ENCODE measurements at places on chromosomes 16 and 17.

DNA sequence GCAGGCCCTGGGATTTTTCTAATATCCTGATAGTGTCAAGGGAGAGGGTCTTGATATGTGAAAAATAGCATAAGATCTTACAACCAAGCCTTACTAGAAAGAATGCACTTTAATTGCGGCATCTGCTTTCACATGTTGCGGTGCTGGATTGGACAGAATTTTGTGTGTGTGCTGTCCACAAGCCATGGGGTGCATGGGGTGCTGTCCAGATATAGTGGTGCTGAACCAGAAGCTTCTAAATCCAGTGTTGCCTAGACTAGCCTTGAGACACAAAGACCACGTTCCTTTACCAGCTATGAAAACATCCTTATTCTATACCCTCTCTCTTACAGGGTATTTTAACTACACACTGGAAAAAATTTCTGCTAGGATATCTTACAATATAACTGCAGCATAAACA lies 244.0 kb downstream of the TMEM114 start:
- no peak for DNase-seq

DNA sequence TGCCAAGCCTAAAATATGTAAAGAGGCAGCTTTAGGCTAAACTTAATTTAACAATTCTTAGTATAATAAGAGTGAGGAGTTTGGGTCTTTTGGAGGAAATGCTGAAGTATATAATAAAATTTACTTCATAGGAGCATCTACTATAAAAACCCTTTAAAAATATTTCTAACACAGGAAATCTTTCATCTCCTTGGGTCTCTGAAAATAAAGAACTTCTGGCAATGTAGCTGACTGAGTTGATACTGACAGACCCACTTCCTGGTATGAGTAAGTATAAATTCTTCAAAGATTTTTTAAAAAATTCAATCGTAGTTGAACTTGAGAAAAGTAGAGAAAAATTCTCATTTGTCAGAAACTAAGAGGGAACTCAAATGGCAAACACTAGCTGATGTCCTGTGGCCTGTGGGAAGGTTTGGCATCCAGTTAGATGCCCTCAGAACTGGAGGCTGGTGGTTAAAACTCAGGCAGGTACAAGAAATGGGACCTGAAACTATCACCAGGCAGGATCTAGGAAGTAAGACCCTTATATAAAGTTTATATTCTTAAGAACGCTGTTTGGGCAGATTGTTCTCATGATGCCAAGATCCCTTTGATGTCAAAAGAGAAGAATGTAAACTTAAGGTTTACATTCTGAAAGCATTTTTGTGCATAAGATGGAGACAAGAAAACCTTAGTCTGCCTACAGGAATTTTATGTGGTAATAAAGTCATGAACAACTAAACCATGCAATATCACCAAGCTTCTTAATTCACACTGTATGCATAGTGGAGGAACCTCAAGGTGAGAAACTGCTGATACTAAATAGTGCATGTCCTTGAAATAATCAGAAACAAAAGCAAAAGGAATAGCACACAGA lies 6.2 kb downstream of the KRTAP4-6 start:
- no peak for DNase-seq

GRCh38 chr17:39294060-39294459 lies 68.3 kb upstream of the STAC2 start:
- DNase-seq = no peak

DNA sequence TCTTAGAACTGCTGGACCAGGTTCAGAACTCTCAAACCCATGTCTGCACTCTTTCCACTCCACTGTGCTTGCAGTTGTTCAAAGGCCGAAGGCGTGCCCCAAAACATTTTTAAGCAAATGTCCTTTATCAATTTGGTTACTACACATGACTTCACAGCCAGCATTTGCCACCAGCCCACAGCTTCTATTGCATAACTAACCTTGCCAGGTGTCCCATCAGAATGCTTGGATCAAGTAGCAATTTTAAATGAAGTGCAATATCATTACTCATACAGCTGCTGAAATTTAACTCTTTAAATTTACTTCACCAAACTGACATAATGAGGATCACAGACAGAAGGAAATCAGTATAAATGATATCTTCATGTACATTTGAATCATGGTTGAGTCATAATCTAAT lies 29.8 kb upstream of the HS3ST3A1 start:
- no peak for DNase-seq

- DNase-seq = no peak
Measured at GRCh38 chr16:28596840-28597691, at the start of gene SULT1A2. Gene SULT1A2 (minus strand): TSS chr16:28597050. CDS start chr16:28595930, 1,120 bp downstream.
